ENCODE measurements at places on chromosomes 6 and 20.

DNA sequence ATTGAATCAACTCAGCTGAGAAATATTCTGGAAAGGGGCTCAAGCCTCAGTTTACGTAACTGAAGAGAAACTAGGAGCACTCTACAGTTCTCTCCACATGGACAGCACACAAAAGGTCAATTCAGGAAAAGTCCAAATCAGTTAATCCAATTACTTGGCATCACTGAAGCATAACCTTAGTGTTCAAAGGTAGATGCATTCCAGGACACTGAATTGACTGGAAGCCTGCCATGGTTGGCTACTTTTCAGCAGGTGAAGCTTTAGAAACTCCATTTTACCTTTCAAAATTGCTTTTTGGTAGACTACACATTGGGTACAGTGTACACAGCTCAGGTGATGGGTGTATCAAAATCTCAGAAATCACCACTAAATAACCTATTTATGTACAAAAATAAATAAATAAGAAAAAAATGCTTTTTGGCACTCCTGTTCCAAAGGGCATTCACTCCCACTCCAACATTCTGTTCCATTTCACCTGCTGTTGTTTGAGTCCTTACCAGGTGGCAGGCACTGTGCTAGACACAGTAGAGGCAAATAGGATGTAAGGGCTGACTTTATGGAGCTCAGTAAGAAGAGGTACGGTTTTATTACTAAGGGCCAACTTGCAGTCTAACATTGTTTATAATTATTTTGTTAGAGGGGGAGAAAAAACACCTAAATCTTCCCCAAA lies 153.4 kb downstream of the FAXC start:
- DNase-seq = no peak

- DNase-seq = no peak
Measured at GRCh38 chr6:35903679-35904078, 17.2 kb downstream of the SRPK1 start.

- no peak for DNase-seq
Measured at GRCh38 chr6:53241938-53242337, 93.3 kb upstream of the GCM1 start.

DNA sequence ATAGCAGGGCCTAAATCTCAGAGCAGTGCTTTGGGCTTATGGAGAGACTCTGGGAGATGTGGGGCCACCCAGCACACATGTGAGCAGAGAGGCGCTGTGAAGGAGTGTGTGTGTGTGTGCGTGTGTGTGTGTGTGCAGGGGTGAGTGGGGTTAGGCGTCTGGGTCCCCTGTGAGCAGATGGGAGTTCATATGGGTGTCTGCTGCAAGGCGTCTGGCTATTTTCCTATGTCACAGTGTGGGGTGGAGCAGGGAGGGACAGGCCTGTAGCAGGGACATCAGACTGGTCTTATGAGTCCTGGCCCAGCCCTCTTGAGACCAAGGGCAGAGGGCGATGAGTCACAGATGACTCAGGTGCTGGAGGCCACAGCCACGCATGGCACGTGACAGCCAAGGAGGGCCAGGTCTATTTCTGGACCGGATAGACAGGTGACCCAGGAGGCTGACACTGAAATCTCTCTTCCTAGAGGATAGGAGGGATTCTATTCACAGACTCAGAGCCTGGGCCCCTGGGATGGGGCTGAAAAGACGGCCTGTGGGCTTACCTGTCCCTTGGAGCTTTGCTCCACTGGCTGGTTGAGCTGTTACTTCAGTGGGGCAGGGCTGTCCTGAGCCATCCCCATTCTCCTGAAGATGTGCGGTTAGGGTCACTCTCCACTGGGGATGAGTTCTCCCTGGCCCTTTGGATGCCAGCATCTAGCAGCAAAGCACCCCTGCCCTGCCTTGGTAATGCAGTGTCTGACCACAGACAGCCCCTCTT lies 28.9 kb downstream of the VEGFA start:
- no peak for DNase-seq

- DNase-seq = no peak
Measured at GRCh38 chr6:36109092-36109491, 21.2 kb upstream of the MAPK13 start.

DNA sequence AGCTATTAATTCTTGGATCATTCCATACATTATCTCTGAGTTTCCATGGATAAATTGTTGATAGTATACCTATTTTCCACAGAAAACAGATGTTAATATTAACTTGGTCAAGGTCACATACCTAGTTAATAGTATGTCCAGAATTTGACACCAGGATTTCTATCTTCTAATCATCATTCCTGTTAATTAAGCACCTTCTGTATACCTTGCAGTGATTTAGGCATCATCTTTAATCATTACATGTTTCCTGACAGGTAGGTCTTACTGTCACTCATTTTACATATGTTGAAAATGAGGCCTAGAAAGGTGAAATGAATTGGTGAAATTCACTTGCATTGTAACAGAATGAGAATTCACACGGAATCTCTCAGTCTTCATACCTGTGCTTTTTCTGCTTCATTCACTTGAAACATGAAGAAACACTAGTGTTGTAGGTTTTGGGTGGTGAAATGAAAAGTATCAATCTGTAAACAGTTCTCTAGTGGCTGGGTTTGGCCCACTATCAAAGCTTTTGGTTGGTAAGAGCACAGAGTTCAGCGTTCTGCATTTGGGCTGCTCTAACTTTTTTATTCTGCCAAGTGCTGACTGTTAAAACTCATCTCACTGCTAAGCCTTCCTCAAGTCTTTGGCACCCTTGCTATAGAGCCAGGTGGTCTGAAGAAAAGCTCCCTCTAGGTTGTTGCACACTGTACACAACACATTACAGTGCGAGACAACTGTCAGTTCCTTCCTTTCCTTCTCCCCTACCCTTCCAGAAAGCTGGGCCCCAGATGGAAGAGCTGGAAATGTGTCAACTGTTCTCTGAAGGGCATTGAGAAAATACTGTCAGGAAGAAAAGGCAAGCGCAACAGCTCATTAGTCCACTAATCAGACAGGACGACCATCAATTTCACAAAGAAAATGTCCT lies 57.8 kb upstream of the C20orf144 start:
- DNase-seq = no peak

- no peak for DNase-seq
Measured at GRCh38 chr6:83609248-83609647, 96.9 kb downstream of the PRSS35 start.

- DNase-seq = no peak
Measured at GRCh38 chr6:147881432-147881831, 372.9 kb downstream of the SAMD5 start.
